ENCODE measurements at places on chromosomes 3 and 15.

- no peak for DNase-seq
These were observed 4.2 kb downstream of the FURIN start for GRCh38 chr15:90872486-90873184.

DNA sequence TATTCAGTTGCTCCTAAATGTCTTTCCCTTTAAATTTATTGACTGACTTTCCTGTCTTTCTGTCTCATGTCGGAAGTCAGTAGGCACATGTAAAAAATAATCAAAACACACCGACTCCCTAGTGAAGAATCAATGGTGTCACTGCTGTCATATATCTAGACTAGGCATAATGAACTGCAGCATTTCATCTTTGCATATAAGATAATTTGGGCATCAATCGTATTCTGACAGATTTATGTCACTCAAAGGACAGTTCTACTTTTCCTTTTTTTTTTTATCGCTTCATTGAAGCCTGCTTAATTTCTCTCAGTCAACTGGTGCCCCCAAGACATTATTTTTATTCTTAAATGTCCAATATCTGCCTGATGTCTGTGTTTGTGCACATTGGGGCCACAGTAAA is 206.3 kb downstream of the MEIS2 start:
- no peak for DNase-seq

- no peak for DNase-seq
These were observed 9.8 kb downstream of the SMAD6 start for GRCh38 chr15:66711862-66712261.

- no peak for DNase-seq
These were observed 92.1 kb upstream of the UBE2E1 start for GRCh38 chr3:23713641-23714040.

- DNase-seq: peak; percentile 37
These were observed 81.0 kb upstream of the KCNMB2 start for GRCh38 chr3:178455226-178455625.

DNA sequence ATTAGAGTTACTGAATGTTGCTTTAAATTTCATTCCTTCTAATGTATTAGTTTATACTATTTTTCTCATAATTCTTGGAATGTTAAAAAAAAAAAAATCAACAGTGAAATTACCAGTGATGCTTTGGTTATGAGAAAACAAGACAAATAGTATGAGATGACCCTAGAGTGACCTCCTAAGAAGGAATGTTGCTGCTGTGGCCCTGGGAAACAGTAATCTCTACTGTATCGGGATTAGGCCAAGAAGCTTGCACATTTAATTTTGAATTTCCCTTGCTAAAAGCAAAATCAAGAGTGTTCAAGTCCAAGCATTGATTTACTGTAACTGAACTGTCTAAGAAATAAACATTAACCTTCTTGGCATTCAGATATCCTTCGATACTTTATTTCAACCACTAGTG is 18.1 kb downstream of the TOPBP1 start:
- no peak for DNase-seq

DNA sequence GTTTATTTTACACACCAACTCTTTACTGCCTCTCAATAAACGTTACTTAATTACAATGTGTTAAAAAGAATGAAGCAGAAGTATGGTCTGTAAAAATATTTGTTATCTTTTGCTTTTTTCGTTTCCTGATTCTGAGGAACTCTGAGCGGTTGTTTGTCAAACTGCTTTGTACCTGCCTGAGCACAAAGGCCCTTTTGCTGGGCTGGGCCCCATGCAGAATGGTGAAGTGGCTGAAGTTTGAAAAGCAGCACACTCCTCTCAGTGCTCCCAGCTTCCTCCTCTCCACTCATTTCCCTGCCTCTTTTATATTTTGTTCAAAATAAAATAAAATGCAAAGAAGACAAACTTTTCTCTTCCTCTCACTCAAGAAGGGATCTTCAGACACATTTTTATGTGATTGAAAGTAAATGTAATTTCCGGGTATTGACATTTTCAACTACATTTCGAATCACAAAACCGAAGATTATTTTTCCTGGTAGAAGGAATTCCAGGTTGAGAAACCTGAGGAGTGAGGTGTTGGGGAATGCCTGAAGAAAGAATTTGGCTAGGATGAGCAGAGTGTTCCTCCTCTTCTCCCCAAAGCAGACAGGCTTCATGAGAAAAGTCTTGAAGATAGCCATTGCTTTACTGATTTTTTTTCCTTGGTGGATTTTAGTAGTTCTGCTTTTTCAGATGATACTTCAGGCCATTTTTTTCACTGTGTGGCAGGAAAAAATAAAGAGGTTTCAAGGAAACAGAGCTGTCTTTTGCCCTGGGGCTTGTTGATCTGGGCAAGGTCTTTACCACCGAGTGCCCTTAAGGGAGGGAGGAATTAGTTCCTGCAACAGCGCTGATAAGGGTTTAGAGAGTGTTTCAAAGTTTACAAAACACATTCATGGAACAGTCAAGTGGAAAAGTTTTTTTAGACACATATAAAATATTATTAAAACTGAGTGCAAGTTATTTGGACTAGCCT is 229.8 kb downstream of the NFKBIZ start:
- no peak for DNase-seq

DNA sequence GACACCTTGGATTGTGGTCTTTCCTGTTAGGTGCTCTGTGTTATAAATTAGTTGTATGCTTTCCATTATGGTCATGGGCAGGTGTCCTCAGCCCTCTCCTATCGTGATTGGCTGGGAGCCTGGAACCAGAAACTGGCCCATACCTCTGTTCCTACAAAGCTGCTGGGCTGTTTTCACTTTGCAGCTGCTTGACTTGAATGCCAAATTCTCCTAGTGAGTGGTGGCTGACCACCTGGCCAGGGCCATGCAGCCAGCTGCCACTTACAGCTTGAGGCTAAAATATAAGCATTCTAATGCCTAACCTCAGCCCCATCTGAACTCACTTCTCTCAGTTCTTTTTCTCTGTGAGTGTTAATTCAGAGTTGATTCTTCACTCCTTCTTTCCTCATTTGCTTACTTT is 239.3 kb upstream of the GBE1 start:
- DNase-seq: peak; percentile 65

- no peak for DNase-seq
These were observed 137.0 kb upstream of the CRBN start for GRCh38 chr3:3316521-3316920.

DNA sequence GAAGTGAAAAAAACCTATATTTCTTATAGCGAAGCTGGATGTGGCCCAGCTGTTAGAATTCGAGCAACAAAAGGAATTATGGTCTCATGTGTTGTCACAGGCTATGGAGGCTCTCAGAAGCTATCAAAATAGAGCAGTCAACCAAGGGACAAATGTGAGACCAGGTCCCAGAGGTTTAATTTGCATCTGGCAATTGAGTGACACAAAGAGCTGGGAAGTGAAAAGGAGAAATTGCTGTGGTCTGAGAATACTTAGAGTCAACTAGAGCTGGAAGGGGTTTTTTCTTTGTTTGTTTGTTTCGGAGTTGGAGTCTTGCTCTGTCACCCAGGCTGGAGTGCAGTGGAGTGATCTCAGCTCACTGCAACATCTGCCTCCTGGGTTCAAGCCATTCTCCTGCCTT is 61.3 kb upstream of the SMAD3 start:
- no peak for DNase-seq

DNA sequence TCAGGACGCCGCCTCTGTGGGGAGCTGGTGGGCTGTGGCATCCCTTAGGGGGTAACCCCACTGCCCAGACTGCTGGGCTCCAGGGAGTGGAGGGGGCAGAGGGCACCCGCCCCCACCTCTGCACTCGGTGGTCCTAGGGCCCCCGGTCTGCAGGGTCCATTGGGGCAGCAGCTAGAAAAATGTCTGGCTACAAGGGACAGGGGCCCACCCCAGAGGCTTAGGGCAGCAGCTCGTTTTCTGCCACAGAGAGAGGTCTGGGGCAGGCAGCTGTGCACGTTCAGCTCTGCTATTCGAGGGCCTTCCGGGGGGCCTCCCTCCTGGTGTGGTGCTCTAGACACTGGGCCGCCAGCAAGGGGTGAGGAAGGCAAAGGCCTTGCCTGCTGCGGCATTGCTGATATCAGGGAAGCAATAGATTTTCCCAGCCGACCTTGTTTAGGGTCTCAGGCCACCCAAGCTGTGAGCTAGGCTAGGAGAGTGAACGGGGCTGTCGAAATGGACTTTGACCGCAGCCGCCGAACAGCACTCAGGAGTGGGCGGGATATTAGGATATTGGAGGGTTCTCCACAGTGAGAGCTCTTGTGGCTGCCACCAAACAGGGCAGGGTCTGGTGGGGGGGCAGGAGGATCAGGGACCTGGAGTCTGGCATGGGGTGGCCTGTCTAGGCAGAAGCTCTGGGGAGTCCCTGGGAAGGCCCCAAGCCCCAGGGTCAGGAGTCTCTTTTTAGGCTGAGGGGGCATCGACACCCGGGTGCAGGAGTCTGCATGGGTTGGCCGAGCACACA is 61.4 kb upstream of the KLF13 start:
- DNase-seq: peak; percentile 31

Data from left hindlimb (tissue), 1 donor.